ENCODE measurements at places on chromosomes 2 and 18. TPM values are rescaled to one million over a fixed set of nuclear protein-coding genes. Genes with fewer than 3 reads are reported as not detected.

DNA sequence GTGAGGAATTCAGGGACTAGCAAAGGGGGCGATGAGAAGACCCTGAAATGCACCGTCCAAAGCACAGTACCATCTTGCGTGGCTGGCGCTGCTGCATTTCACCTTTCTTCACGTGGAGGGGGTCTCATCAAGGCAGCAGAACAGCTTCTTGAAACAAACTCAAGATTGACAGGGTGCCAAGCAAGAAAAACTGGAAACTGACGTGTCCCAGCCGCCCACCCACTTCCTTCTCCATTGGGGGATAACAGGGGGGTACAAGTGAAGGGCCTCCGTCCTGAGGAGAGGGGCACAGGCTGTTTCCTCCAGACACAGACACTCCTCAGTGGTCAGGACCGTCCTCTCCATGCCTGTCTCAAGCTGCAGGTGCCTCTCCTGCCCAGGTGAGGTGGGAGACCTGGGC, 32.5 kb downstream of the HDAC4 start:
- no peak for ATAC-seq

DNA sequence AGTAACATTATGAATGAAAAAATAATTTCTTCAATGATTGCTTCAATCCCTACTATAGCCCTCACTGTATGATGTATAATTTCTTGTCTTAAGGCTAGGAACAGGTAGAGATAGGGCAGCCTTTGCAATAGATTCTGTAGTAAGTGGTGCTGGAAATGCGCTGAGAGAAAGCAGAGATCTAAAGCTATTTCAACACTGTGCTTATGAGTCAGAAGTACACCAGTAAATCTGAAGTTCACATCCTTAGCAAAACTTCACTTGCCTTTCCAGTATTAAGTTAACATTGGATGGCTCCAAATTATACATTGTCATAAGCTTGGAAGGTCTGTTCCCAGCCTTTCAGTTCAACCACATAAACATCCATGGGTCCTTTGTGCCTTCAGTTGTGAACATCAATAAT, 178.2 kb upstream of the EPHA4 start:
- peak; percentile 44 for ATAC-seq

The CEP68 gene
- total RNA-seq = 6.8 TPM

- no peak for ATAC-seq
These were observed 65.5 kb downstream of the EPB41L3 start for GRCh38 chr18:5478261-5478660.

GRCh38 chr2:47198985-47199451, 43.9 kb upstream of the STPG4 start:
- no peak for ATAC-seq

DNA sequence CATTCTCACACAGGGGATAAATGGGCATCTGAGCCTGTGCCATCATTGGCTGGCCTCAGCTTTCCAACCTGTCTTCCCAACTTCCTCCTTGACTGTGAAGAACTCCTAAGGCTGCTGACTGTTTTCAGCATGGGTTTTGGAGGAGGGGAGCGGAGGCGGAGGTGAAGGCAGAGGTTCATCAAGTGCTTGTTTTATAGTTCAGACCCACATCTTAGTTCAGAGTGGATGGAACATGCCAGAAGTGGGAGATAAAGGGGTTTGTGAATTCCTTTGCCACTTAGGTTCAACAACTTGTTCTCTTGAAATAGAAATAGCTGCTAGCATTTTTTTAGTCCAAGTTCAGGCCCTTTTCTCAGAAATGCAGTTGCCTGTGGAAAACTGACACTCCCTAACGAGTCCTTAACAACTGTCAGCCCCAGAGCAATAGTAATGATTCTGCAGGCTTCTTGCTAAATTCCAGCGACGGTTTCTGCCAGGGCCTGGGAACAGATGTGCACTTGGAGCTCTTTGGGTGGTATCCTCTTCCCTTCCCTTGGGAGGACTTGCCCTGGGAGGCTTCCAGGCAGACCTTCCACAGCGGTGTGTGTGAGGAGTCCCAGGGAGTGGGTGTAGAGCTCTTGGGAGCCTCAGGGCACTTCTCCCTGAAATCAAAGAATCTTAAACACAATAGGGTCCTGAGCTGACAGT, 30.1 kb upstream of the ITGA6 start:
- ATAC-seq = no peak

The IL18RAP gene
- 0.64 TPM for total RNA-seq

- ATAC-seq = no peak
These were observed 96.9 kb downstream of the COPS8 start for GRCh38 chr2:237182422-237183123.

The NMUR1 gene
- total RNA-seq = 0.08 TPM

DNA sequence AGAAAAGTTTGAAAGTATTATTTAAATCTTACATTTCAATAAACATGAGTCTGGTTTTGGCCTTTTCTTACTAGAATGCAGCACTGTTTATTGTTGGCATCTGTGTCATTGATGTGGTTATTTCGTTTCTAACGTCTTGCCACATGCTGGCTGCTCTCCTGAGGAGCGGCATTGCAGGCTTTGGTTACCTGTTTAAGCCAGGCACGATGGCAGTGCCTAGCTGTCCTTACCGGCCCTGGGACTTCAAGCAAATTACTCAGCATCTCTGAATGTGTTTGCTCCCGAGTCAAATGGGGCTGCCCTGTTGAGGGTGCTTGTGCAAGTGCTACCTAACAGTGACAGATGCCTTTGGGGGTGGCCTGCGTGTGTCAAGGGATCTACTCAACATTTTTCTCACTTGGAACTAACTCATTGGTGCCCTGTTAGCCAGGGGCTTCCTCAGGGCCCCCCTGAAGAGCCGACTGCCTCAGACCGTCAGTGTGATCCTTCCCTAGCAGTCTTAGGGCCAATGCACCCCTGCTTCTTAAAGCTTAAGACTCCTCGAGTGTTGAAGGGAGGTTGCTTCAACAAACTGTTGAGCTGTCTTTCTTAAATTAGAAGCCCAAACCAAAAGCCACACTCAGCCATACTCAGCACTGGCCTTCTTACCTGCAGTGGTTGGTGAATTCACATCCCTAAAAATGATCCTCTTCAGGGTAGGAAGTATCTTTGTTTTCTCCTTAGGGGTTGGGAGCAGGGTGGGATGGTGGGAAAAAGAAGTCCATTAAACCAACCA, 151.5 kb downstream of the NCK2 start:
- ATAC-seq = peak; percentile 10

DNA sequence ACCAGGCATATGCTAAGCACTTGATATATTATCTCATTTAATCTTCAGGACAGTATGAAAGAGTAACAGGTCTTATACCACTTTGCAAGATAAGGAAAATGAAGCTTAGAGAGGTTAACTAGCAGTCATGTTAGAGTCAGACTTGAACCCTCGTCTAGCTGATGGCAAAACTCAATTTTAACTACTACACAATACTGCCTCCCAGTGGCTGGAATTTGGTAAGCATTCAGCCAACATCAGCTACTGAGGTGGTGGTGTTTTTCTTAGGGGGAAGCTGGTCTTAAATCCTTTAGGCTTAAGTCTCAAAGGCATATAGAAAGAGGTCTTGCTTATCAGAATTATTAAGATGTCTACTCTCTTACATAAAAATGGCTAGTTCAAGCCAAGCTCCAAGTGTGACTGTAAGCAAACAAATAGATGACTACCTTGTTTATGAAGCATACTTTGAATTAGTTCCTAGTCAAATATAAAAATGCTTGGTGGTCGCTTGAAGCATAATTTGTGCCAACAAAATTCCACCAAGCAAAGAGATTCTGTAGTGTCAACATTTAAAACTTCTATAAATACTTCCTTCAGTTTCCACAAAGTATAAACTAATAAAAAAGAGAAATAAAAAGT, 325.4 kb upstream of the FIGN start:
- ATAC-seq = no peak

The LYG2 gene
- total RNA-seq = not detected

DNA sequence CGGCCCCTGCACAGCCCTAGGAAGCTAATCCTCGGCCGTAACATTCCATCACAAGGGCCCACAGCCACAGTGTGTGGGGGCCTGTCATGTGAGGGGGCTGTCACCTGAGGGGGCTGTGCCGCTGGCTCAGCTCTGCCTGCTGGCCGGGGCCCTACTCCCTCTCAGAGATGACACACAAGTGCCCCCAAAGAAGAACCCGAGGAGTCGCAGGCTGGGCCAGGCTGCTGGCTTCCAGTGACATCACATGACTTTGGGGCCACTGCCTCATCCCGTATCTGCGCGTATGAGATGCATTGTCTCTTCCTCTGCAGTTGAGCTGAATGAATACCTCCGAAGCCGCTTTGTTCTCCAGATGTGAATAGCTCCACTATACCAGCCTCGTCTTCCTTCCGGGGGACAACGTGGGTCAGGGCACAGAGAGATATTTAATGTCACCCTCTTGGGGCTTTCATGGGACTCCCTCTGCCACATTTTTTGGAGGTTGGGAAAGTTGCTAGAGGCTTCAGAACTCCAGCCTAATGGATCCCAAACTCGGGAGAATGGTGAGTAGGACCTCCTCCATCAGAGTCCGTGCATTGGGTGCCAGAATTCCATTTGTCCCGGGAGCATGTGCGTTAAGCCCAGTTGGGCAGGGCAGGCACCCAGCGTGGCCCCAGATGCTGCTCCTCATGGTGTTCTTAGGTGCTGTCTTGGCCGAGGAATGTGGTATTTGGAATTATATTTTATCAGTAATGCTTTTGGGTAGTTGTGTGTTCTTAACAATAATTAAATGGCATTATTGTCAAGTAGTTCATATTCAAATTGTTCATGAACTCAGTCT, at the start of gene CNDP1:
Gene CNDP1 (plus strand): TSS at position 351 of the 820 bp plus-strand sequence. CDS start 168 bp downstream, at position 519.
- no peak for ATAC-seq

DNA sequence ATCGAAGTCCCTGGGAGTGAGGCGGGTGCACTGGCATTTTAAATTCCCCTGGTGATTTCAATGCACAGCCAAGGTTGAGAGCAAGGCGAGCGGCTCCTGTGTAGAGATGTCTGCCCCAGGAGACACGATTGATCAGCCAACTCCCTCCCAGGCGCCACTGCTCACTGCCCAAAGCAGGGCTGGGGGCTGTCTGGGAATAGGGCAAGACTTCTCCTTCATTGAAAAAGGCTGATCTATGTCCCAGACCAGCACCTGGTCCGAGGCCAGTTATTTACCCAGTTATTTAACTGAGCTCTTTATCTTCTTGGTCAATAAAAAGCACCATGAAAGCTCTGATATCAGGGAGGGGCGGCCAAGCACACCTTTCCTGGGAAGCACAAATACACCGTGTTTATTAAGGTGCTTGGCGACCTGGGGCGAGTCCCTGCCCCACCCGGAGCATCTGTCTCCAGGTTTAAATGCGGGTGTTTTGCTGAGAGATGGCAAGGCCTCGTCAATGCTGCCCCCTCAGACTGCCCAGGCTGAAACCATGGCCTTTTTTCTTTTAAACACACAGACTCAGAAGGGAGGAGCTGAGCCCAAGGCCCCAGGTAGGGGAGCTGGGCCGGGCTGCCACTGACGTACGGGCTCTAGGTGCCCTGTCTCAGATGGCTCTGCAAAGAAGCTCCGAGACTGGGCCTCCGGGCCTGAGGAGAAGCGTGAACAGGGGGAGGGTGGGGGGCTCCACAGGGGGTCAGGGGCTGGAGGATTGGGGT, 73.9 kb upstream of the HPCAL1 start:
- no peak for ATAC-seq

The SERPINB2 gene
- total RNA-seq = 139 TPM

DNA sequence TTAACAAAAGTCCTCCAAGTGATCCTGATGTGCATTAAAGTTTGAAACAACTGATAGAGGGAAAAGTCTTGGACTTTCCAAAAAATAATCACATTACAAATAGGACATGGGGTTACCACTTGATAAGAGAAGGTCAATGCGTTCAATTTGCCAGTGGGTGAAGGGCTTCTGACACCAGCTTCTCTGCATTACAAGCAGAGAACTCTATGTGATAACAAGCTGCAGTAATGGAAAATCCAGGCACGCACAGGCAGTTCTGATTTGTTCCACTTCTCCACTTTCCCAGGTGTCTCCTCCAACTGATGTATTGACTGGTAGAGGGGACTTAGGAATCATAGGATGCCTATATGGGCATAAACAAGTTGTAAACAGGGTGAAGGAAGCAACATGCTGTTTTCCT, 234.0 kb upstream of the MGAT5 start:
- no peak for ATAC-seq

DNA sequence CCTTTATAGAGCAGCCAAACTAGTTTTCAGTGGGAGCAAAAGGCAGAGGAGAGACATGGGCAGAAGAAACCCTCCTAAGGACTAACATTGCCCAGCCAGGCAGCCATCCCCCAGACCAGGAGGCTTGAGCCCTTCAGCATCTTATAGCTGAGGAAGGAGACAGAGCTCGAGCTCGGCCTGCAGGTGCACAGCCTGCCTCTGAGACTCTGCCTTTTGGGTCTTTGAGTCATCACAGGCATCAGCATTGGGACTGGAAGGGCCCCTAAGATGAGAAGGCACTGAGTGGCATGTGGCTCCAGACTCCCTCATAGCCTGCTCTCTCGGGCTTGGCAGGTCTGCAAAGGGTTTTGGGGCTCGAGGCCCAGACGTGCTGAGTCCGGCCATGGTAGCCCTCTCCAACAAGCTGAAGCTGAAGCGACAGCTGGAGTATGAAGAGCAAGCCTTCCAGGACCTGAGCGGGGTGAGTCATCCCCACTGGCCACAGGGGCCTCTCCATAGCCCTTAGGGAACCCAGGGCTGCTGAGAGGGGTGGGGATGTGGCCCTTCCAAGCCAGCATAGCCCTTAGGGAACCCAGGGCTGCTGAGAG, 84.1 kb downstream of the EPAS1 start:
- ATAC-seq = peak; percentile 4

DNA sequence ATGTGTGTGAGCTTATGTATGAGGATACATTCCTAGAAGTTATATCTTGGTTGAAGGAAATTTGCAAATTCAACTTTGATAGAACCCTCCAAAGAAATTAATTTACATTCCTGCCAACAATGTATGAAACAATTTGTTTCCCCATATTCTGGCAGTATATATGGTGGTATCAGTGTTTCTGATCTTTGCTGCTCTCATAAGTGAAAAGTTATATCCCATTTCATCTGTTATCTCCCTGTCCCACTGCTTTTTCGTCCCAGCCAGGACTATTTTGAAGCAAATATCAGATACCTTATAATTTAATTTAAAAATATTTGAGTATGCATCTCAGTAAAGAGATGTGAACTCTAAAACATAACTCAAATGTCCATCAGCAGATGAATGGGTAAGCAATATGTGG, 7.1 kb downstream of the UBR3 start:
- ATAC-seq = no peak

- no peak for ATAC-seq
These were observed 168.7 kb downstream of the TMEM247 start for GRCh38 chr2:46647766-46648742.

The USP40 gene
- total RNA-seq = 28.6 TPM

The SRD5A2 gene
- not detected for total RNA-seq

GRCh38 chr2:177232098-177232704, 19.6 kb downstream of the HNRNPA3 start:
- no peak for ATAC-seq

GRCh38 chr2:88564402-88564801, 62.9 kb downstream of the EIF2AK3 start:
- ATAC-seq = no peak

- no peak for ATAC-seq
These were observed 43.5 kb downstream of the DHRS9 start for GRCh38 chr2:169112841-169113240.

- ATAC-seq = peak; percentile 81
These were observed 157.6 kb downstream of the ARL6IP6 start for GRCh38 chr2:152875701-152876695.
